Fibroblast of villous mesenchyme (primary cell): ENCODE measurements at places on chromosomes 7 and 10.
A peak's percentile ranks its signal among the peaks of the same experiment; 100 is the strongest.

- peak; percentile 21 for DNase-seq
Observed at GRCh38 chr10:71805776-71806703, 32.7 kb upstream of the VSIR start.

- peak; percentile 61 for DNase-seq
Observed at GRCh38 chr7:14836571-14837189, 65.9 kb downstream of the DGKB start.

DNA sequence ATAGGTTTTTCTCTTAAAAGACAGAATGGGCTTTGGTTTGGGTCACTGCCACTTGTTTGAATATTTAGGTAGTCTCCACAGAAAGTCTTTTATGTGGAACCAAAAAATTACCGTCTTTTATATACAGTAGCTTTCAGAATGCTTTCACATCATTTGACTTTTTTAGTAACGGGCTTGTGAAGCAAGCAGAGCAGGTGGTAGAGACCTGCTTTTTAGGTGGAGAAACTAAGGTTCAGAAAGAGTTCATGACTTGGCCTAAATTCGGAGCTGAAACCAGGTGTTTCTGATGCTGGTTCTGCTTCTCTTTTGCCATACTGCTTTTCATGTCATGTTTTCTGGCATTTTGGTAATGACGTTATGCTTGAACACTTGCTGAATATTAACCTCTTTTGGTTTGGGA, 36.3 kb downstream of the GARS1 start:
- DNase-seq, result no peak

DNA sequence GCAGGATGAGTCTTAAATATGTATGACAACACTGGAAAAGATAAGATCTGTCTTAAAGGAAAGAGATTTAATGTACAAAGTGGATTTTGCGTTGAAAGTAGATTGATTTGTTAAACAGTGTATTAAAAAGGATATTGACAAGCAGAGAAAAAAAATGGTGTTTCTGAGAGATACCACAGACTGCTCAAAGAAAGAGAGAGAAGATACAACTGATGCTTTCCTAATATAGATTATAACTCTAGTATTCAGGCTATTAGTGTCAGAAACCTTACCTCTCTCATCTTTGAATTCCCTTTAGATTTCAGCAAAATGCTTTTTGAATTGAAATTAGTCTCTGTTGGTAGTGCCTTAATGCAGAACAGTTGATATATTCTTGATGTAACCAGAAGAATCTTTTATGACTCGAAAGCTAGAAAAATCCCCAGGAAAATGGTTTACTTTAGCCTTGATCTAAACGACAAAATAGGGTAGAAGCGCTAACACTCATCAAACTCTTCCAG, 550.7 kb downstream of the INHBA start:
- DNase-seq, result no peak

- no peak for DNase-seq
Observed at GRCh38 chr7:33862946-33863814, 42.2 kb upstream of the BMPER start.

DNA sequence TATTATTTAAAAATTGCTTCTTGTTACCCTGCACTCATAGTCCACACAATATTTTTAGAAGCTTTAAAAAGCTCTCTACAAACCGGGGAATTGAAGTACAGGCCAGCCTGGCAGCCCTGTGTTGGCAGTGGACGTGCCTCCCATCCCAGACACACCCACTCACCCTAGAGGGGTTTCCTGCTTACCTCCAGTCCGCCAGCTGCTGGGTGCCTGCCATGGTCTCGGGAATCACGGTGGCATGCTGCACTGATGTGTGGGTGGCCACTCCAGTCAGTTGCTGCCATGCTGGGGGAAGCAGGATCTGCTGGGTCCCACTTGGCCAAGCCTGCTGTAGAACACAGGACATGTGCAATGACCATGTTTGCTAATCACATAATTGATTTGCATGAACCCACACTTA, 80.4 kb downstream of the CLEC2L start:
- no peak for DNase-seq

DNA sequence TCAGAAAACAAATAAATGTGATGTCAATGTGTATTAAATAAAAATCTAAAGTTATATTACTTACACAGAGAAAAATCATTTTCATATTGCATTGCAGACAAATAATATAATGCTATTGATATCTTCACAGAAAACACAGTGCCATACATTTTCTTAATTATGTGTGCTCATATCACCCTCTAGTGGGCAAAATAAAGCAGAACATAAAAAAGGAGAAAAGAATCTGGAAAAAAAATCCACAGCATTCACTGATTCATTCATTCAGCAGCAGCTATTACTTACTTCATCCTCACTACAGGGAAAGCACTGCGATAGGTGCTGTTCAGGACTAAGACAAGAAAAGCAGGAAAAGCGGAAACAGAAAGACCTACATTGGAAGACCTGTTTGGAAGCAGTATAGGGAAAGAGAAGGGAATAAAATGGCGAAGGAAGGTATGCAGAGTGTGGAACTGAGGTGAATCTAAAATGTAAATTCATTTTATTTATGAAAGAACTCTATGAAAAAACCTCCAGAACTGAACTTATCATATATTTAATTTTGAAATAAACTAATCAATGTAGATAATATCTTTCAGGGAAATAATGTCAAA, 73.2 kb downstream of the POT1 start:
- peak; percentile 49 for DNase-seq

- DNase-seq, result no peak
Observed at GRCh38 chr7:1357601-1358271, 101.5 kb downstream of the MICALL2 start.

- DNase-seq, result no peak
Observed at GRCh38 chr10:75703191-75703854, 271.9 kb downstream of the LRMDA start.

- DNase-seq, result no peak
Observed at GRCh38 chr7:75040512-75040911, 33.1 kb downstream of the RCC1L start.

DNA sequence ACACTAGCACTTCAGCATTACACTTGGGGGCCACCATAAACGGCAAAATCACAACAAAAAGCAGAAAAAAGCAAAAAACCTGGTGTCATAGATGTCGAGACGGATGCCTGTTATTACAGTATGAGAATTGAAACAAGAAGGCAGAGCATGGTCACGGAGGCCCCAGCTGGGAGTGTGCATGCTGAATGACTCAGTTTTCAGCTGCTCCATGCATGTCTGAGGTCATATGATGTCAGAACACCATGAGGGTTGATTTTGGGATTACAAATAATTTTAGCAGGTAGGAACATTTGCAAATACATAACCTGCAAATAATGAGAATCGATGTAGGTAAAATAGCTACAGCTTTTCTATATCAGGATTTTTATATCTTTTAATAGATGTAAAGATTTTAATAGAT, 19.1 kb downstream of the ZMYND11 start:
- peak; percentile 39 for DNase-seq

- peak; percentile 92 for DNase-seq
Observed at GRCh38 chr10:113056441-113057021, 106.5 kb downstream of the TCF7L2 start.

GRCh38 chr10:97000487-97001182, 168.5 kb downstream of the LCOR start:
- DNase-seq, result peak; percentile 66

- no peak for DNase-seq
Observed at GRCh38 chr7:151809146-151809863, 67.6 kb downstream of the PRKAG2 start.

DNA sequence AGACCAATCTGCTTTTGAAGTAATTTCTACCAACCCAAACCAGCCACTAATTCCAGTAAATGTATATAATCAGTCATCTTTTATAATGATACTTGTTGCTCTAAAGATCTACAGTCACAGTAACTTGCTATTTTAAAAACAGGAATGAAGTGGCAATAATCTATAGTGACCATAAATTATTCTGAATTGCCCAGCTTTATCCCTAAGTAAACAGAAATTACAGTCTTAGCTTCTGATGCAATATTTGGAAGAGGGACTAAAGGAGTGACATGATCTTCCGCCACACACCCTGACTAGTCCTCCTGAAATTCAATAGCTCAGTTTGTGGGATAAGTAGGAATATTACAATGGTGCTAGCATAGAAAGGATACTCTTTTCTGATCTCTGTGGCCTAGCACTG, 96.1 kb downstream of the ATE1 start:
- DNase-seq, result peak; percentile 50

GRCh38 chr10:22246680-22247391, 29.0 kb upstream of the EBLN1 start:
- peak; percentile 95 for DNase-seq

DNA sequence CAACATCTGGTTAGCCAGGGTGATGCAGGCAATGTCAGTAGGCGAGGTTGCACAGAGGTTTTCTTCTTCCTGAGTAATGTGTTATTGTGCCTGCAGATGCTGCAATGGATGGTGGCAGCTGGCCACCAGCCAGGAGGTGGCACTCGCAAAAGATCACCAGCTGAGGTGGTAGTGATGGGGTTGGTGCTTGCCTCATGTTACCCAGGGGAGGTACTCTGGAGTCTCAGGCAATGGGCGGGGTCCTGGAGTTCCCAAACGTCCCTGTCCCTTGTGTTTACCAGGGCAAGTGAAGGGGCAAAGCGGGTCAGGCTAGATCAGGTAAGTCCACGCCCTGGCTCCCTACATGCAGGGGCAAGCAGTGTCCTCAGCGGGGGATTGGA, 21.1 kb downstream of the CLRN3 start:
- DNase-seq, result no peak

DNA sequence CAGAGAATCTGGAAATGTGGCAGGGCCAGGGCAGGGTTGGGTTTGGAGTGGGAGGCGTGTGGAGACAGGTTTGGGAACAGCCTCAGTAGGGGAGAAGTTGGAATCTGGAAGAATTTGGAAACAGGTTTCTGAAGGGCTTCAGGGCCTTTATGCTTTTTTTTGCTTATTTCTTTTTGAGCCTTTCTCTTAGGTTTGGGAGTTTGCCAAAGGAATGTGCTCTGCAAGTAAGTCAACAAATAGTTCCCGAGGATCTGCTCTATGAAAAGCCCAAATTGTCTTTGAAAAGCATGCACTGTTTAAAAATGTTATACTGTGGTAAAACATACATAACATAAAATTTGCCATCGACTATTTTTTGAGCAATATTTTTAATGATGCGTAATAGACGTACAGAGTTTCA, 86.7 kb upstream of the ADRB1 start:
- DNase-seq, result peak; percentile 85

GRCh38 chr7:110645060-110645459, 445.9 kb upstream of the LRRN3 start:
- DNase-seq, result no peak

DNA sequence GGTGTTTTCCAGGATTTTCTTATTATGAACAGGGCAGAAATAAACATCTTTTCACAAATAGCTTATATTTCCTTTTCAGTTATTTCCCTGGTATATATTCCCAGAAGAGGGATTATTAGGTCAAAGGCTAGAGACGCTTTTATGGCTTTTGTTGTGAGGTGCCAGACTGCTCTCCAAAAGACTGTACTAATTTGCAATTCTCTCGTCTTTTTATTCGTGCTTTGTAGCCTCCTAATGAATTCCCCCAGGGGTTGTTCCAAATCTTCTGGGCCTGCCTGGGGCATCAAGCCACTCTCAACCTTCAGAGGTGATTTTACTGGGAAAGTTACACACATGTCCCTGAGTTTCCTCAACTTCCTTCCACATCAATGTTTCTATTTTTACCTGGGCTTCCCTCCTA, 34.0 kb upstream of the R3HCC1L start:
- DNase-seq, result no peak

- DNase-seq, result no peak
Observed at GRCh38 chr7:135665042-135665441, 2.7 kb downstream of the STMP1 start.

DNA sequence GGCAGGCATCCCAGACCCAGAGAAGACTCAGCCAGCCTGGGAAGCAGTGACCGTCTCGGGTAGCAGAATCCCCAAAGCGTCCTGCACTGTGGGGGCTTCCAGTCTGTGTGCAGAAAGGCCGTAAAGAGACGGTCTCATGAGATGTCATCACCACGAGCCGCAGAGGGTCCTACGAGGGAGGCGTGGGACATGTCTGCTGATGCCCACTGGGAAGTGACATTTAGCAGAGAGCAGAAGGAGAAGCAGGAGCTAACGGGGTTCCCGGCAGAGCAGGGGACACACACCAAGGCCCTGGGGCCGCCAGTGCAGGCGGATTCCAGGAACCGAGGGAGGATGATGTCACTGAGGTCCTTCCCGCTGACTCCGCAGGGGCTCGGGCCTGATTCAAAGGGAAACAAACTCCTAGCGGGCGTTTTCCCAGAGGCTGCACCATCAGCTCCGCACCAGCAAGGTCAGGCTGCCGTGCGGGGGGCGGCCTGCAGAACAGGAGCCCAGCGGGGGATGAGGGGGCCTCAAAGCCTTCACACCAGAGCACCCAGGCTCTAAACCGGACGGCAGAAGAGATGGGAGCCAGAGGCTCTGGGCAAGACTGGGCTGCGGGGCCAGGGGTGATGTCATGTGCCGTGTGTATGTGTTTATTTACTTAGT, 85.4 kb upstream of the PDGFA start:
- DNase-seq, result no peak

GRCh38 chr10:58399410-58399809, 14.2 kb downstream of the TFAM start:
- no peak for DNase-seq

- no peak for DNase-seq
Observed at GRCh38 chr7:75840029-75840428, 26.4 kb upstream of the CCL24 start.

DNA sequence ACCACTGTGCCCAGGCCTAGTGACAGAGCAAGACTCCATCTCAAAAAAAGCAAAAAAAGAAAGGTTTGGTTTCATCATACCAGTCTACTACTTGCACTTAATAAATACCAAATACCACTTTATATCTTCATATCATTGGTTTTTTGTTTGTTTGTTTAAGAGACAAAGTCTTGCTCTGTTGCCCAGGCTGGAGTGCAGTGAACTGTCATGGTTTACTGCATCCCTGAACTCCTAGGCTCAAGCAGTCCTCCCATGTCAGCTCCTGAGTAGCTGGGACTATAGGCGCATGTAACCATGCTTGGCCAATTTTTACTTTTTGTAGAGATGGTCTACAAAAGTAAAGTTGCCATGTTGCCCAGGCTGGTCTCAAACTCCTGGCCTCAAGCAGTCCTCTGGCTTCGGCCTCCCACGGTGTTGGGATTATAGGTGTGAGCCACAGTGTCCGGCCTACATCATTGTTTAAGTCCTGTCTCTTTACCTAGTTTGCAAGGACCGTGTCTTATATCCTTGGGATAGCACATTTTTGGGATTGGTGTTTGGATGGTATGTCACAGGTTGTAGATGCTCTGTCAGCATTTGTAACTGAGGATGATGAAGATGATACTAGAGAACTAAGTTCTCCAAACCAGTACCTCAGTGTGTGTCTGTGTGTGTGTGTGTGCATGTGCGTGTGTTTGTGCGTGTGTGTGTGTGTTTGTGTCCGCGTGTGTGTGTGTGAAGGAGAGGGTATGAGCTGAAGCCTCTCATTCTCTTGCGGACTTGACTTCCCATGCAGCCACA, 9.3 kb downstream of the LMTK2 start:
- no peak for DNase-seq

DNA sequence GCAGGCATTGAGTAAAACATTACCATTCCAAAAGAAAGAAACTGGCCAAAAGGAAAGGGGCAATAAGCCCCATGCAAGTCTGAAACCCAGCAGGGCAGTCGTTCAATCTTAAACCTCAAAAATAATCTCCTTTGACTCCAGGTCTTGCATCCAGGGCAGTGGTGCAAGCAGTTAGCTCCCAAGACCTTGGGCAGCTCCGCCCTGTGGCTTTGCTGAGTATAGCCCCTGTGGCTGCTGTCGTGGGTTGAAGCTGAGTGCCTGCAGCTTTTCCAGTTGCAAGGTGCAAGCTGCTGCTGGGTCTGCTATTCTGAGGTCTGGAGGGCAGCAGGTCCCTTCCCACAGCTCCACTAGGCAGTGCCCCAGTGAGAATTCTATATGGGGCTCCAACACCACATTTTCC, 580.1 kb upstream of the AUTS2 start:
- DNase-seq, result no peak
